Glomerular endothelial cell (primary cell): ENCODE measurements at places on chromosomes 5 and 9. TPM values are rescaled to one million over a fixed set of nuclear protein-coding genes. Genes with fewer than 3 reads are reported as not detected.

- no peak for DNase-seq
Observed at GRCh38 chr9:116230051-116230632, 76.6 kb downstream of the PAPPA start.

GRCh38 chr9:92408747-92409478 lies 4.5 kb upstream of the OGN start:
- DNase-seq, result no peak

DNA sequence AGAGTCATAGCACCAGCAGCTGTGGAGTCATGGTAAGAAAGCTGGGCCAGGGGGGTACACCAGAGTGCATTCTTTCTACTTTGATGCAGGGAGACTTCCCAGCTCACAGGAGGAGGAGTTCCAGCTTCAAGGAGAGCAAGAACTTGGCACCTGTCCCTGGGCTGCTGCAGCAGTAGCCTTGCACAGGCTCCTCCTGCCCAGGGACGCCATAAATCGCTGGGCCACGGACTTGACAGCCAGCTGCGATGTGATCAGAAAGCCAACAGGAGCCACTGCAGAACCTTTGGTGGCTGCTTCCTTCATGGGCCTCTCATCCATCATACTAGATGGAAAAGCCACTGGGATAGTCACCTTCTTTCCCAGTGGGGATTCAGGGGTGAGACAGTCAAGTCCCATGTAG lies 234.7 kb downstream of the NMUR2 start:
- no peak for DNase-seq

DNA sequence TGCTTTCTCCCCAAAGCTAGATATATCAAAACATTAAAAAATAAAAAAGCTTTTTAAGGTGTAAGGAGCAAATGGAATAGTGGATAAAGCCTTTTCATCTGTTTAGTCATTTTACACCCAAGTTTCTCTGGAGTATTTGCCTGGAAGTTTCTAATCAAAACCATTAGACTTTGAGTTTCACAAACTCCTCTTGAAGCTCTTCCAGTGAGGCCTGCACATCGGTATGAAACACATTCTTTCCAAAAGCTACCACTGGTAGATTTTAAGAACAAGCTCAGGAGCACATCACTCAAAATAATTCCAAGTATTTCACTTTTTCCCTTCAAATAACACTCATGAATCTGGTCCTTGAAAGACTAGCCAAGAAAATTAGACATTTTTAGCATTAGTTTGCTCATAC lies 5.7 kb downstream of the TRIM52 start:
- no peak for DNase-seq

DNA sequence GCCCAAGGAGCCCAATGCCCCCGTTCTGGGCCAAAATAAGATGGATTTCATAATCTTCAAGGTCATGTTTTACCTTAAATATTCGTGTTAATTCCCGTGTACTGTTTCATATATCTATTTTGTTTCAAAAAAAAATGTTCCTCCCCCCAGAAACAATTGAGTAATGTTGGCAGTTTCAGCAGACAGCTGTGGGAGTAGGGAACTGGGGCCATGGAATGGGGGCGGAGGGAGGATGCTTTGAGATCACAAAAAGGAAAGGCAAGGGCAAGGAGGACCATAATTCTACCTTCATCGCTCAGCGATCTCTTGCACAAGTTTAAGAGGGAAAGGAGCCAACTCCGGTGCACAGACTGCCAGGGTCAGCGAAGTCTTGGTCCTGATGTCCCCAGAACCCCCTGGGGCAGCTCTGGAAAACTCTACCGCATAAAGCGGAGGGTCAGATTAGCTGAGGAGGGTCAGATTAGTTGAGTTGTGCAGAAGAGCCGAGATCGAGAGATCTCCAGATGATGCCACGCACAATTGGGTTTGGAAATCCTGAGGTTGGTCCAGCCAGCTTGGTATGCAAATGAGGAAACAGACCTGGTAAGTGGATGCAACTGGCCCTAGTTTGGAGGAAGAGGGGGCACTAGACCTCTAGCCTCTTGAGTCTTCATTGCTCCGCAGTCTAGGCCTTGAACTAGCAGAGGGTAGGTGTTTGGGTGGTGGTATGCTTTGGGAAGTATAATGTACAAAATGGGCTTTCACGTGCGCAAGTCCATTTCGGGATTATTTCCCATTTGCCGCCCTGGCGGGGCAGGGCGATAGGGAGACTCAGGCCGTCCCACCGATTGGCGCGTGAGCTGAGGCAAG lies 24.0 kb downstream of the CDKN2A start:
- no peak for DNase-seq

- DNase-seq, result no peak
Observed at GRCh38 chr5:88833371-88834130, 49.4 kb downstream of the MEF2C start.

- DNase-seq, result no peak
Observed at GRCh38 chr5:164741376-164741775, 1236.0 kb downstream of the MAT2B start.

DNA sequence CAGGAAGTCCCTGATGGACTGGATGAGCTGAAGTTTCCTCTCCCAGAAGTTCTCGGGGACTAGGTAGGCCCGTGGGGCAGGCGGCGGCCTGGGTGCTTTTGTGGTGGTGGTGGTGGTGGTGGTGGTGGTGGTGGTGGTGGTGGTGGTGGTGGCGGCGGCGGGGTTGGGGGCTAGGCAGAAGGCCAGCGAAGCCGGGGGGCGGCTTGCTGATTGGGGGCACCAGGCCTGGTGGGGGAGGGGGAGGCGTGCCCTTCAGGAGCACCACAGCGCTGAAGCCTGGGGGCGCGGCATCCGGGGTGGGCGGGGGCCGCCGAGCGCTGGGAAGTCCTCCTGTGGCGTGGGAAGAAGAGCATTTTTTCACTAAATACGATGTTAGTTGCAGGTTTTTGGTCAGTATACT lies 26.9 kb downstream of the SPATA31C1 start:
- DNase-seq, result no peak

DNA sequence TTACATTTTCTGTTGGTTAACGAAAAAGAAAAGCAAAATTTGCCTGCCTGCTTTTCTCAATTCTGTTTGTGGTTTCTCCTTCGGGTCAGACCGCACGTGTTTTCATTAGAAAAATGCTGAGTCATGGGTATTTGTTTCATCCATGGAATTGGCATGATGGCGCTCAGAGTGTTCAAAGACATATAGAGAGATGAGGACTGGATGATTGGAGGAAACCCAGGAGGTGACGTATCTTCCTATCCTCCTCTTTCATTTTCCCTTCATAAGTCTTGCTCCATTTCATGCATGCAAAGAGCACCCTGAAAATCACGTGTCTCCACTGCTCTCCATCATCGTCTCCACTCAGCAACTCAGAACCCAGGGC lies 353.8 kb upstream of the WWC1 start:
- DNase-seq, result no peak

GRCh38 chr5:37966871-37967270 lies 127.0 kb upstream of the GDNF start:
- DNase-seq, result no peak

DNA sequence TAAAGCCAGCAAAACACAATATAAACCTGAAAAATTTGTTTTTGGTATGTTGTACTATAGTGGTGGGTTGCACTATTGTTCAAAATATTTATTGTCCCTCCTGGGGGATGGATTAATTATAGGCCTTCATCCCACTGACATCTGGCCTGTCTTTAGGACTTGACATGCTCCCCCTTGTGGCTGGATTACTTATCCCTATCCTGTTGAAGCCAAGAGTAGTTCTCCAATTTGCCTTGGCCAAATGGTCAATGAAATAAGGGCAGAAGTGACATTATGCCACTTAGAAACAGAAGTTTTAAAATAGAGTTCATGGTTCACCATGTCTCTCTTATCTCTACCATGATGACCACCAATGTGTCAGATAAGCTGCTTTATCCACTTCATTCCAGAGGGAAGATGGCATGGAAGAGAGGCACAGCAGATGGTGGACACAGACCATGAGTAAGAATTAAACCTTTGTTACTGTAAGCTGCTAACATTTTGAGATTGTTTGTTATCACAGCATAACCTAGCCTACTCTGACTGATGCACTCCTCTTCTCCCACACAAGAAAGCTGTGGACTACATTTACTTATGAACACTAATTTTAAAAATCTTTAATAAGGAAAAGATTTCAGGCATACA lies 29.2 kb upstream of the ARHGEF28 start:
- no peak for DNase-seq

The ANKDD1B gene
- 0.53 and 0.70 TPM in 2 replicates for total RNA-seq

The CARTPT gene
- total RNA-seq, result not detected in 2 replicates
